Regular cardiac myocyte (primary cell): ENCODE measurements at places on chromosomes 2 and 18. TPM values are rescaled to one million over a fixed set of nuclear protein-coding genes. Genes with fewer than 3 reads are reported as not detected.

APCDD1 gene
- 0.19 TPM in 1 of 2 replicates, not detected in the other for total RNA-seq

ANKRD62 gene
- total RNA-seq, result under 0.01 TPM in 1 of 2 replicates, not detected in the other

STRADB gene
- 50.2 and 59.5 TPM in 2 replicates for total RNA-seq

SERPINB4 gene
- total RNA-seq, result not detected in 2 replicates

CACNB4 gene
- total RNA-seq, result 2.3 and 20.0 TPM in 2 replicates

SLC19A3 gene
- total RNA-seq, result 0.19 and 1.7 TPM in 2 replicates

IL18R1 gene
- 0.96 and 1.4 TPM in 2 replicates for total RNA-seq

DSG1 gene
- not detected in 2 replicates for total RNA-seq

FHOD3 gene
- 2.3 and 9.9 TPM in 2 replicates for total RNA-seq

PAX8 gene
- total RNA-seq, result 0.38 and 1.1 TPM in 2 replicates

NEU2 gene
- total RNA-seq, result not detected in 2 replicates

RELCH gene
- 28.9 and 37.8 TPM in 2 replicates for total RNA-seq
